ENCODE measurements at places on chromosomes 11 and 22.

GRCh38 chr11:64097468-64098317, 62.0 kb downstream of the FLRT1 start:
- DNase-seq, result no peak

GRCh38 chr11:100831929-100832494, 144.9 kb downstream of the ARHGAP42 start:
- DNase-seq, result no peak

- DNase-seq, result no peak
These were observed 50.8 kb upstream of the OR4C15 start for GRCh38 chr11:55503449-55503848.

GRCh38 chr22:38762551-38762983, 6.8 kb upstream of the SUN2 start:
- no peak for DNase-seq

DNA sequence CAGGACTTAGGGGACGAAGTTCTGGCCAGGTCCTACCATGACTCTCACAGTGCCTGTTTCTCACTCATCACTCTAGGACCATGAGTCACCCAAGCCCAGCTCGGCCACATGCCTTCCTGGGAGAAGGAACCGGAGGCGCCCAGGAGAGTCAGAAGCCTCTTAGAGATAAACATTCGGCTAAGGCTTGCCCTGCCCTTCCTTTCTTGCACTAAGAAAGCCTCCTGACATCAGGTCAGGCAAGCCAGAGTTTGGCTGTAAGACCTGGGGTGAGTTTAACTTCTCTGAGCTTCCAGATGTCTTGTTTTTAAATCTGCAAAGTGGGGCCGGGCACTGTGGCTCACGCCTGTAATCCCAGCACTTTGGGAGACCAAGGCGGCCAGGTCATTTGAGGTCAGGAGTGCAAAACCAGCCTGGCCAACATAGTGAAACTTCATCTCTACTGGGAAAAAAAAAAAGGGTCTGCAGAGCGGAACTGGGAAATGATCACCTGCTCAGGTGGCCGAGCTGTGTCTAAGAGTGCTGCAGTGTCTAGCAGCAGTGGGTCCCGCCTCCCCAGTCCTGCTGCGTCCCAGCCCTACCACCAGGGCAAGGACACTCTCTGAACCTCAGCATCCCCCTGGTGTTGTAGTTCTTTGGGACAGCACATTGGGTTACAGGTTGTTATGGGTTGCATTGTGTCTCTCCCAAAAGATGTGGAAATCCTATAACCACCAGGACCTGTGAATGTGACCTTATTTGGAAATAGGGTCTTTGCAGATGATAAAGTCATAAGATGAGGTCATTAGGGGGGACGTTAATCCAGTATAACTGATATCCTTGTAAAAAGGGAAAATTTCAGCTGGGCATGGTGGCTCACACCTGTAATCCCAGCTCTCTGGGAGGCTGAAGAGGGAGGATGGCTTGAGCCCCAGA, 1.8 kb upstream of the CARS1 start:
- no peak for DNase-seq

DNA sequence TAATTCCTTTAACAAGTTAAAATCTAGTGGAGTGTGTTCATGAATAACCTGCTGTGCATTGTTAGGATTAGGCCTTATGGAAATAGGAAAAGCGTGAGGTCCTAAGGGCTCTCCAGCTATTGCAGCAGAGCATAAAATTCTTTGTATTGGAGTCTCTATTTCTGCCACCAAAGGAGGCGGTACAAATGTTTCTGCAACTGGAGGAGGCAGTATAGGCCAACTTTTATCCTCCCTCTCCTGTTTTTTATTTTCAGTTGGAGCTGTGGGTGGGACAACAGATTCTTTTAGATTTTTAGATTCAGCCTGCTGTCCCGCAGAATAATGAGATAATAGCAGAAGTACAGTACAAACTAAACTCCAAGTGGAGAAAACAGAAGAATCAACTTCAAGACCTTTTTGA, 26.2 kb downstream of the OR10A6 start:
- no peak for DNase-seq

DNA sequence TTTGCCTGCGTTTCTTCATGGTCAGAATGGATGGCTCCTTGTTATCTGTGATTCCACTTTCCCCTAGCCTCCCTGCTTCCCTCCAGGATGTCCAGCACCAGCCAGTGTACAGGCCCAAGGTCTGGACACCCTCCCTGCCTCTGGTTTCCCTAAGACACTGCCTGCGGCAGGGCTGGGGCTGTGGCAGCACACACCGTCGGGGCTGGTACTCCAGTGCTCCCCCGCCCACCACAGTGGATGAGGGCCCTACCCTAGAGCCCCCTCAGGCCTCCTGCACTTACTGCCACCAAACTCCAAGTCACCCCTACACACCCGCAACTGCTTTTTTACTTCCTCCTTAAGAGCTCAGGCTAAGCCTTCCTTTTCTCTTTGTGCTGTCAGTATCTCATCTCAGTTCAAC, 28.9 kb downstream of the ZNF214 start:
- DNase-seq, result no peak

GRCh38 chr11:11416917-11417316, 63.9 kb upstream of the CSNK2A3 start:
- no peak for DNase-seq

GRCh38 chr11:61890529-61891330, 615 bp downstream of the FADS3 start:
- DNase-seq, result peak; percentile 6

DNA sequence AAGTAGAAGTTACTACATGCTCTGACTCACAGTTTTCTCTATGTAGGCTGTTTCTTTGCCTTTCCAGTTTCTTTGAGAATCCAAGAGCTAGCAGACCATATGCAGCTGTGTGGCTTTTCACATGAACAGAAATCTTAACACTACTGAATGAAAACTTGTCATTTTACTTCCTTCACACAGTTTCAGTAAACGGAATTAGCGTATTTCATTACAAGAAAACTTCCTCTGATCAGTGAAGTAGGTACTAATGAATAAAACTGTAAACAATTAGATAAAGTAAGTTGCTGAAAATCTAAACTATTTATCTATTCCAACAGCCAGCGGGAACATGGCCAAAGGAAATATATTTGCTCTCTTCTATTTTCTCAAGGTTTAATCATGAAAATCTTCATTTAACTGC, 953.2 kb downstream of the LRRC4C start:
- no peak for DNase-seq
